ENCODE measurements at places on chromosomes 12 and 14.

- DNase-seq = no peak
Measured at GRCh38 chr12:54214553-54215406, 26.0 kb upstream of the SMUG1 start.

DNA sequence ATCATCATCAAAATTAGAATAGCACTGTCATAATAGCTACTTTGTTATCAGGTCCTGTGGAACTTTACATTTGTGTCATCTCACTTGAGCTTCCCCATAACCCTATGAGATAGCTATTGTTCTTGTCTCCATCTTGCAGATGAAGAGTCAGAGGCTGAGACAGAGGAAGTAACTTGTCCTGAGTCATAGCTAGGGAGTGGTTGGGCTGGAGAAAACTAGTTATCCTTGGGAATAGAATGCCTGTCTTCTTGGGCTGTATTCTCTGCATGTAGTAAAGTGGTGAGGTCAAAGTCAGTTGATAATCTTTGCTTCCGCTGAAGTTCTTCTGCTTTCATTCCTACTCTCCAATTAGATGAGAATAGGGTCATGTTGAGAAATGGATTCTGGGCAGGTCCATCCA, 117.0 kb downstream of the SMOC1 start:
- DNase-seq = no peak

DNA sequence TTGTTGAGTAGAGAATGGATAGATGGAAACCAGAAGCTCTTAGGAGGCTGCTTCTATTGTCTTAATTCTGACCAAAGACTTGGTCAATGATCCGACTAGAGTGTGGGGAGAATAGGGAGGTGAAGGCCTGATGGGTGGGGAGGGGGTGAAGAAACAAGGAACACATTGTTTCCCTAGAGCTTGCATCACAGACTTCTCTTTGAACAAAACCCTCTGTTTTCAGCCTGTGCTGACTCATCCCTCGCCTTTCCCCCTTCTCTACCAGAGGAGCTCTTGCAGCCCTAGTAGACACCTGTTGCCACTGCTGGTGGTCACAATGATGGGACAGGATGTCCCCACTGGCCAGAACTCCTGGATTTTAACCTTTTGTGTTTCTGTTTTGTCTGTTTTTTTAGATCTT, 46.8 kb upstream of the CISTR start:
- no peak for DNase-seq

- DNase-seq = no peak
Measured at GRCh38 chr12:1853716-1854115, 33.4 kb downstream of the LRTM2 start.

DNA sequence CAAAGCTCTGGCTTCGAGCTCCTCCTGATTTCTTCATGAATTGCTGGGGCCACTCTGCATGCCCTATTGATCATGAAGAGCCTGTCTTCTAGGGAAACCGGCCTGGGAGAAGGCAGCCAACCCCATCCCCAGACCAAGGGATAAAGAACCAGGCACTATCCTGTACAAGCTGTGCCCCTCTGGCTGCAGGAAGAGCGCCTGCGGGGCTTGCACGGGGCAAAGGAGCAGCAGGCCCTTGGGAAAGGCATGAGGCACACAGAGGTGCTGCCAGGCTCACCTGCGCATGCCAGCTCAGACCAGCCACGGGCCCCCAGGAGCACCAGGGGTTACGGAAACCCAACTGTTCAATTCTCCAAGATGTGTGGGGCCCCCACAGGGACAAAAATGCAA, 2.1 kb downstream of the ITPK1 start:
- DNase-seq = no peak

Measured in AG04449 (cell line).